ENCODE measurements at places on chromosomes 4 and X. TPM values are rescaled to one million over a fixed set of nuclear protein-coding genes. Genes with fewer than 3 reads are reported as not detected.

DNA sequence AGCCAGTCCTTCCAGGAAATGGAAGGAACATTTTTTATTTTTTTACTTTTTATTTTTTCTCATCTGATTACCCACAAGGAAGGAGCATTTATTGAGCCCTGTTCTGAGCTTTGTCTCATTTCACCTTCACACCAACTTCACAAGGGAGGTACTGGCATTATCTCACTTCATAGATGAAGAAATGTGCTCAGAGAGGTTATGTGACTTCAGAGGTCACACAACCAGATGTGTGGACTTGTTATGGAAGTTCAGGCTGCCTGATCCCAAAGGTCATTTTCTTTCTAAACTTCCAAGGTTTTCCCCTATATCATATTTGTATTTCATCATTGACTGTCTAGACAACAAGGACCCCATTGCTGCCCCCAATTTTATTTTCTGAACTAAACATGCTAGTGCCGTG is 160.3 kb downstream of the DCLK2 start:
- no peak for DNase-seq
- H3K27ac ChIP-seq = no peak overlapping the region
- H3K36me3 ChIP-seq = no peaks in the 10 kb centered on the region
- H3K4me3 ChIP-seq = no peak overlapping the region
- peaks cover 3% of the 10 kb centered on the region for H3K27me3 ChIP-seq

Gene PCSK1N
- 3.5 TPM for total RNA-seq

Gene KDR
- total RNA-seq = not detected

- no peak overlapping the region for H3K27ac ChIP-seq
- H3K27me3 ChIP-seq = no peaks in the 10 kb centered on the region
- no peaks in the 10 kb centered on the region for H3K4me1 ChIP-seq
- H3K4me3 ChIP-seq = no peak overlapping the region
Measured at GRCh38 chrX:63686878-63687714, 97.9 kb downstream of the ARHGEF9 start.

Gene ADGRL3
- not detected for total RNA-seq

Gene KLF3
- 204 TPM for total RNA-seq

GRCh38 chr4:20423420-20423819 is 171.7 kb downstream of the SLIT2 start:
- no peaks in the 10 kb centered on the region for H3K27me3 ChIP-seq
- no peaks in the 10 kb centered on the region for H3K4me1 ChIP-seq
- DNase-seq = no peak
- H3K36me3 ChIP-seq = no peaks in the 10 kb centered on the region
- no peak overlapping the region for H3K27ac ChIP-seq
- no peak overlapping the region for H3K4me3 ChIP-seq

GRCh38 chrX:152405561-152405960 is 45.6 kb downstream of the GABRA3 start:
- no peaks in the 10 kb centered on the region for H3K27me3 ChIP-seq
- no peak overlapping the region for H3K4me3 ChIP-seq
- no peaks in the 10 kb centered on the region for H3K36me3 ChIP-seq
- DNase-seq = no peak
- H3K27ac ChIP-seq = no peak overlapping the region
- H3K4me1 ChIP-seq = no peaks in the 10 kb centered on the region

DNA sequence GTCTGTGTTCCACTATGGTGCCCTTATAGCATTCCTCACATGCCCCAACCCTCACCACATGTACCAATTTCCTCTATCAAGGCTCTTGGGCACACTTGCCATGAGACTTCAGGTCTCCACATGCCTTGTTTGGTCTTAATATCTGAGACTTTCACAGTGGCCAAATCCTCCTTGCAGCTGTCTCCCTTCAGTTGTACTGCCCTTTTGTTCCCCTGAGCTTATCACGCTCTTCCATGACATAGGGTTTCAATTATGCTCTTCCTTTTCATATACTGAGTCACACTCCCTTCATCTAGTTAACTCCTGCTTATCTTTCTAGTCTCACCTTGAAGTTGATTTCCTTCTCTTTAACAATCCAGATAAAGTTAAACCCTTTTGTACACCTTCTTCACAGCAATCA is 212.9 kb downstream of the PDHA2 start:
- no peak overlapping the region for H3K4me3 ChIP-seq
- H3K4me1 ChIP-seq = no peaks in the 10 kb centered on the region
- no peaks in the 10 kb centered on the region for H3K36me3 ChIP-seq
- no peak for DNase-seq

Gene PRR32
- total RNA-seq = not detected

Gene DOK7
- not detected for total RNA-seq

- no peak overlapping the region for H3K4me3 ChIP-seq
- H3K27me3 ChIP-seq = no peaks in the 10 kb centered on the region
- DNase-seq = no peak
- H3K36me3 ChIP-seq = no peaks in the 10 kb centered on the region
- H3K27ac ChIP-seq = no peak overlapping the region
Measured at GRCh38 chr4:53152467-53152866, 213.4 kb downstream of the SCFD2 start.

DNA sequence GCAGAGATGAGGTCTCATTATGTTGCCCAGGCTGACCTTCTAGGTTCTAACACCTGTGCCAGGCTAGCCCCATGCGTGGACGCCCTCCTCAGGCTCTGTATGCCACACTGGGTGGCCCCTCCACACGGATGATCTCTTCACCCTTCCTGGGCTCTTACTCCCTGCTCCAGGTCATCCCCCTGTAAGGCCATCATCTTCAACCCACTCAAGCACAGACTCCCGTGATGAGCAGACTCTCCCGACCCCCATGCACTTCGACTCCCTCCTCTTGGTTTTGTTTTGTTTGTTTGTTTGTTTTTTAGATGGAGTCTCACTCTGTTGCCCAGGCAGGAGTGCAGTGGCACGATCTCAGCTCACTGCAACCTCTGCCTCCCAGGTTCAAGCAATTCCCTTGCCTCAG is 70.9 kb downstream of the HPRT1 start:
- DNase-seq = no peak
- H3K4me3 ChIP-seq = no peak overlapping the region
- H3K27me3 ChIP-seq = no peaks in the 10 kb centered on the region

Gene JAKMIP1
- total RNA-seq = 2.1 TPM

Gene TMPRSS11B
- not detected for total RNA-seq

GRCh38 chrX:25523574-25524540 is 508.1 kb upstream of the ARX start:
- H3K4me3 ChIP-seq = no peak overlapping the region
- no peaks in the 10 kb centered on the region for H3K27me3 ChIP-seq
- no peaks in the 10 kb centered on the region for H3K36me3 ChIP-seq
- H3K4me1 ChIP-seq = no peaks in the 10 kb centered on the region
- H3K27ac ChIP-seq = no peak overlapping the region

Gene SLC9B1
- total RNA-seq = 3.6 TPM

DNA sequence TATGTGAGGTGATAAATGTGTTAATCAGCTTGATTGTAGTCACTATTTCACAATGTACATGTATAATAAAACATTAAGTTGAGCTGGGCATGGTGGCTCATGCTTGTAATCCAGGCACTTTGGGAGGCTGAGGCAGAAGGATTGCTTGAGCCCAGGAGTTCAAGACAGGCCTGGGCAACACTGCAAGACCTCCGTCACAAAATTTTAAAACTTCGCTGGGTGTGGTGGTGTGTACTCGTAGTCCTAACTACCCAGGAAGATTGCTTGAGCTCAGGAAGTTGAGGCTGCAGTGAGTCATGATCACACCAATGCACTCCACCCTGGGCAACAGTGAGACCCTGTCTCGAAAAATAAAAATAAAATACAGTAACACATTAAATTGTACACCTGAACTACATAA is 20.1 kb downstream of the LYAR start:
- H3K4me1 ChIP-seq = peaks cover 61% of the 10 kb centered on the region
- H3K27ac ChIP-seq = peak overlapping the region; percentile 89
- H3K4me3 ChIP-seq = peak overlapping the region; percentile 43
- H3K36me3 ChIP-seq = peaks cover 40% of the 10 kb centered on the region
- H3K27me3 ChIP-seq = no peaks in the 10 kb centered on the region

- no peak overlapping the region for H3K27ac ChIP-seq
- H3K27me3 ChIP-seq = no peaks in the 10 kb centered on the region
- H3K4me3 ChIP-seq = no peak overlapping the region
- H3K36me3 ChIP-seq = no peaks in the 10 kb centered on the region
Measured at GRCh38 chr4:100494166-100494565, 23.7 kb downstream of the EMCN start.

GRCh38 chr4:123163501-123163900 is 233.1 kb upstream of the SPRY1 start:
- no peaks in the 10 kb centered on the region for H3K4me1 ChIP-seq
- H3K27ac ChIP-seq = no peak overlapping the region
- no peaks in the 10 kb centered on the region for H3K36me3 ChIP-seq

DNA sequence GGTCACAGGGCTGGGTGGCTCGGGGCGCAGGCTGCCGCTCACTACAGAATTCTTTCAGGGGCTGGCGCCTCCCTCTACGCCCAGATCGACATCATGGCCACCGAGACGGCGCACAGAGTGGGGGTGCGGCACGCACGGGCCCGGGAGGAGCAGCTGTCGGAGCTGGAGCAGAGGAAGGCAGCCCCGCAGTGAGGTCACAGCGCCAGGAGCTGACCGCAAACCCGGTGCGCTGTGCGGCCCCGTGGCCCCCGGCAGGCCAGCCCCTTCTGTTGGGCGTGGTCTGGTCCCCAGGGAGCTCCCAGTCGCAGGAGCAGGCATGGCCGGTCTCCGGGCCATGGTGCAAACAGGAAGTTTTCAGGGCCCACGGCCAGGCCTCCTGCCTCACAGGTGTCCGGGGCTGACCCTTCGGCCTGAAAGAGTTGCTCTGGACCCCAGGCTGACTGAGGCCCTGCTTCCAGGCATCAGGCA is 31.6 kb downstream of the LRPAP1 start:
- peaks cover 27% of the 10 kb centered on the region for H3K36me3 ChIP-seq
- H3K4me1 ChIP-seq = no peaks in the 10 kb centered on the region
- DNase-seq = no peak
- no peaks in the 10 kb centered on the region for H3K27me3 ChIP-seq
- no peak overlapping the region for H3K4me3 ChIP-seq

DNA sequence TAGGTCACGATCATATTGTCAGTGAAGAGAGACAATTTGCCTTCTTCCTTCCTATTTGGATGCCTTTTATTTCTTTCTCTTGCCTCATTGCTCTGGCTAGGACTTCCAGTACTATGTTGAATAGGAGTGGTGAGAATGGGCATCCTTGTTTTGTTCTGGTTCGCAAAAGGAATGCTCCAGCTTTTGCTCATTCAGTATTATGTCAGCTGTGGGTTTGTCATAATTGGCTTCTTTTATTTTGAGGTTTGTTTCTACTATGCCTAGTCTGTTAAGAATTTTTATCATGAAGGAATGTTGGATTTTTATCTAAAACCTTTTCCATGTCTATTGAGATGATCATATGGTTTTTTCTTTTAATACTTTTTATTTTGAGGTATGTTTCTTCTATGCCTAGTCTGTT is 152.3 kb upstream of the MAD2L1 start:
- no peak overlapping the region for H3K27ac ChIP-seq
- H3K4me1 ChIP-seq = no peaks in the 10 kb centered on the region
- DNase-seq = no peak
- no peaks in the 10 kb centered on the region for H3K36me3 ChIP-seq

Gene GAGE12E
- not detected for total RNA-seq

DNA sequence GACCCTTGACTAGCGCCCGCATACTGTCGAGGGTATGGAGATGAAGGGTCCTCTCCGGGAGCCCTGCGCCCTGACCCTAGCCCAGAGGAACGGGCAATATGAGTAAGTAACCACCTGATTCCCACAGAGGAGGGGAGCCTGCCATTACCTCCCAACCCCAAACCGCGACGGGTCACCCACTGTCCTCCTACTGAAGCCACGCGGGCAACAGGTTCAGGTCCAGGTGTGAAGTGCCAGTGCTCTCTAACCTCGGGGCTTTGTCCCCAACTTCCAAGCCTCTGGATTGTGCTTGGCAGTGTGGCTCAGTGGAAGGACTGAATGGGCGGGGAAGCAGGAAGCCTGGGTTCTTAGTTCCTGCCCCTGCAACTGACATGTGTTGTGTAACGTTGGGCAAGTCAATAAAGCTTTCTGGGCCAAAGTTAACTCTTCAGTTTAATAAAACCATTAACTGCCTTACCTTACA is 694 bp downstream of the OCRL start:
- H3K36me3 ChIP-seq = no peaks in the 10 kb centered on the region
- H3K27ac ChIP-seq = no peak overlapping the region
- H3K4me3 ChIP-seq = peak overlapping the region; percentile 57
- no peaks in the 10 kb centered on the region for H3K27me3 ChIP-seq
- peaks cover 8% of the 10 kb centered on the region for H3K4me1 ChIP-seq

Gene ADAMTS3
- not detected for total RNA-seq

- H3K36me3 ChIP-seq = no peaks in the 10 kb centered on the region
- no peaks in the 10 kb centered on the region for H3K27me3 ChIP-seq
- no peak overlapping the region for H3K4me3 ChIP-seq
- DNase-seq = no peak
- H3K4me1 ChIP-seq = no peaks in the 10 kb centered on the region
Measured at GRCh38 chr4:13328591-13328990, 155.5 kb downstream of the RAB28 start.

Gene SERPINA7
- not detected for total RNA-seq

Gene DAPP1
- total RNA-seq = 9.1 TPM

DNA sequence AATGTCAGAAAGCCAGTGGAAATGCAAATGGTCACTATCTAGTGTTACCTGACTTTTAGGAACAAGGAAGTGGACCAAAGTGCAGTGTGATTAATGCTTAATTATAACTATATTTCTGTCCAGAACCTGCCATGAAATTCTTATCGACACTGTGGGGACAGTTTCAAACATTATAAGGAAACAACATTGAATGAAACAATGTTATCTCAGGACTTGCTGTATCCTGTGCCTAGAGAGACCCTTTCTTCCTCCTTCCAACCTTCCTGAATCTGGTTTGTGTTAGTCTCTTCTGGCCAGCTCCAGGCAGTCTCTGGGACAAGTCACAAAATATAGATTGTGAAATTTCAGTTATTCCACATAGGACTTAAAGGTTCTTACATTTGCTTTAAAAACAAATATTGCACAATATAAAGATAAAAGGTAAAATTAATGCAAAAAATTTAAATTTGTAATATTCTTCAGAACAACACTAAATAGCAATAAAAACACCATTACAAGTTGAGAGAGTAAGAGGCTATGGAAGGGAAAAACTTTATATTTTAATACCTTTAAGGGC is 203.4 kb downstream of the ZNF674 start:
- H3K36me3 ChIP-seq = no peaks in the 10 kb centered on the region
- H3K4me3 ChIP-seq = no peak overlapping the region
- H3K27me3 ChIP-seq = no peaks in the 10 kb centered on the region
- no peak overlapping the region for H3K27ac ChIP-seq
- DNase-seq = no peak

GRCh38 chrX:71103110-71103983 is 3.2 kb downstream of the CXorf65 start:
- peak overlapping the region; percentile 35 for H3K4me3 ChIP-seq
- H3K27ac ChIP-seq = peak overlapping the region; percentile 72
- no peaks in the 10 kb centered on the region for H3K27me3 ChIP-seq
- peak; percentile 27 for DNase-seq

GRCh38 chr4:74146581-74147129 is 11.3 kb upstream of the MTHFD2L start:
- no peak for DNase-seq
- H3K4me3 ChIP-seq = no peak overlapping the region
- no peaks in the 10 kb centered on the region for H3K4me1 ChIP-seq
- H3K36me3 ChIP-seq = no peaks in the 10 kb centered on the region

Gene MAGEC2
- not detected for total RNA-seq

GRCh38 chr4:182955411-182955810 is 38.2 kb upstream of the DCTD start:
- H3K4me3 ChIP-seq = no peak overlapping the region
- no peaks in the 10 kb centered on the region for H3K4me1 ChIP-seq
- H3K27me3 ChIP-seq = no peaks in the 10 kb centered on the region

Gene RIBC1
- total RNA-seq = 2.5 TPM

Gene TRAM1L1
- not detected for total RNA-seq

Gene DUSP21
- not detected for total RNA-seq

GRCh38 chrX:37314531-37314930 is 34.6 kb upstream of the PRRG1 start:
- no peaks in the 10 kb centered on the region for H3K36me3 ChIP-seq
- H3K27ac ChIP-seq = no peak overlapping the region
- no peaks in the 10 kb centered on the region for H3K27me3 ChIP-seq
- H3K4me1 ChIP-seq = no peaks in the 10 kb centered on the region
- no peak for DNase-seq

Gene STPG2
- 0.28 TPM for total RNA-seq

Data from CD4-positive, alpha-beta T cell (primary cell).